NCI-H187 treated with DMSO at 0.1 percent for 48 hours (cell line): ENCODE measurements at places on chromosomes 3 and 15.

DNA sequence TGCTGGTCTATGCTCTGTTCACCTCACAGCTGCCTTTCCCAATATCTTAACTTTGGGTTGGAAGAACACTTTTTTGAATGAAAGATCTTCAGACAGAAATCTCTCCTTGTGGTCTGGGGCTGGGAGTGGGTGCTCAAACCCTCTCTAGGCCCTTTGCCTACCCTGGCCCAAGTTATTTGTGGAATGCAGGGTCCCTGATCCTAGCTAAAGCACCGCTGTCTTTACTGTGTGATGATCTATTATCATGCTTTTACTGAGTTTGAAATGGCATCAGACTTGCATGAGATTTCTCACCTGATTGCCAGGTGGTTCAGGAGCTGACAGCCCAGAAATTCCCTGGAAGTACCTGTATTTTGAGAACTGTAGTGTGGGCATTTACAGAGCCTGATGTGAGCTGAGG is 412.7 kb upstream of the ONECUT1 start:
- no peak for DNase-seq

DNA sequence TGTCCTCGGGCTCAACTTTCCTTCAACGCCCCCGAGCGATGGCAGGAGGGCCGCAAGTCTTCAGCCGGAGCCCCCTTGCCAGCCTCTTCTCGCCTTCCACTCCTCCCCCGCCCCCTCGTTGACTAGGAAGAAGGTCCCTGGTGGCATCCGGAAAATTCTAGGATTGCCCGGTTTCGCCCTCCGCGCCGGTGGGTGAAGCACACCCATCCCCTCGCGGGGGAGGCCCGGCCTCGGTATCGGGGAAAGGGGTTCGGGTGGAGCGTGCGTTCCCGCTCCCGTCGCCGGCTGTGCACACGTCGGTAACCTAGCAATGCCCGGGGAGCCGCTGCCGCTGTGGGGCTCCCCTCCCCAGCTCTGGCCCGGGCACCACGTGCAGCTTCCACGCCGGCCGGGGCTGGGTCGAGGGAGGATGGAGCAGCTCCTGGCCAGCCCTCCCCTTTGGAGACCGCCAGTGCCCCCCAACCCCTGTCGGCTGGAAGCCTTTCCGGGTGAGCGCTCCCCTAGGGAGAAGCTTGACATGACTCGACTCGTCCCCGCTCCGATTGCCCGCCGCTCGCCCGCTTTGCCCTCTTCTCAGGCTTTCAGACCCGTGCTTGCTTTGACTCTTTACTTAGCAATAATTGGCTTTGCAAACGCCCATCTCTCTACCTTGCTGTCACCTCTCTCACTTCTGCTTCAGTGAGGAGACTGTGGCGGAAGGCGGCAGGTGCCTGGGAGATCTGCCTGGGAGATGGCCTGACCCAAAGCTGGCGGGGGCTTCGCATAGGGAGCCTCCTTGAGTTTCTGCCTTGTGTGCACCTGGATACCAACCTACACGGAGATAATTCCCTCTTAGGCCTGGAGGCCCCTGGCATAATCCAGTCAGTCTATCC is 1.3 kb downstream of the CACNA1D start:
- peak; percentile 7 for DNase-seq

DNA sequence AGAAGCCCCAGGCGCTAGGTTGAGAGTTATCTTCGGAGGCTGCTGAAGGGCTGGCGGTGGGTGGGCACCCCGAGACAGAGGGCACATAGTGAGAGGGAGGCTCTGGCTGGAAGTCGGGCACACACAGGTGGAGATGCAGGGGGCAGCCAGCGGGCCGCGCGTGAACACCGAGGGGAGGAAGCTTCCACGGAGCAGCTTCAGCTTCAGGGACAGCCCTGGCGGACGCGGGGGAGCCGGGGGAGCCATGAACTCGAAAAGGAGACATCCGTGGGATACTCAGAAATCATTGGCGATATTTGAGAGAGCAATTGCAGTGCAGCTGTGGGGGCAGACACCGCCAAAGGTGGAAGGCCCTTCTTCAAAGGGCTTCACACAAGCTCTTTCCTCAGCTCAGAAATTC is 204.6 kb downstream of the ATP10A start:
- no peak for DNase-seq

GRCh38 chr3:25821746-25822573 is 32.1 kb downstream of the OXSM start:
- DNase-seq = no peak

DNA sequence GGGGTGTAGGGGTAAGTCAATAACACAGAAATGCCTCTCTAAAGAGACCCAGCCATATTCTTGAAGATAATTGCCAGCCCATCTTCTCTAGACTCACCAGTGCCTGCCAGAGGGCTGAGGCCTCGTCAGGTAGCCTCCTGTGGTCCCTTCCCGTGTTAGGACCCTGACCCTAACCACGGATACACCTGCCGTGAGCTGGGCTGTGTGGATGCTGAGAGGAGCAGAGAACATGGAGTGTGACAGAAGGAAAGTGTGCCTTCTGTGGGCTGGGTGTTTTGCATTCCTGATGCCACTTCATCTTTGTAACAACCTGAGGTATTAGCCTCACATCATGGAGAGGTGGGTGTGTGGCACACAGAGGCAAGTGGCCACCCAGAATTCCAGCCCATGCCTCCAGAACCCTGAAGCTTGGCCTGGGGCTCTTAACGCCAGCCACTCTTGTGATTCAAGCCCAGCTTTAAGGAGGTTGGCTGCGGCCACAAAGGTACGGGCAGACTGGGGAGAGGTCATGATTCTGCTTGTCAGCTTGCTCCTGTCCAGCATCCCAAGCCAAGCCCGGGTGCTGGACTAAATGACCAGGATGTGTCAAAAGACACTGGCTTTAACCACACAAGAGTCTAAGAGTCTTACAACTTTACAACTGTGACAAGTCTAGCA is 21.1 kb upstream of the ABTB1 start:
- no peak for DNase-seq

DNA sequence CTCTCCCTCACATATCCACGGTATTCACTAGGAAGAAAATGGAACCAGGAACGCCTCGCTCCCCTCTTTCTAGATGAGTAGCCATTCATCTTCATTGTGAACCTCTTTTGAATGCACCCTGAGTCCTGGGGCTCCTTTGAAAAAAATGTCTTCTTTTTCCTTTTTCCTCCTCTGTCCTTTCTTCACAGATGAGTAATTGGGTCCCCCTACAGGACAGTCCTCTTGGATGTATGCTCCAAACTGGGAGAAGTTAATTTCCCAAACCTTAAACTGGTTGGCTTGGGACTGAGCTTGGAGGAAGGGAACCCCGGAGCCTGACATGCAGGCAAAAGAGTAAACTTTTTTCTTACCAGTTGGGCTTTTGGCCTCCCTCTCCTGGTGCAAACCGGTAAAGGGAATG is 108.8 kb downstream of the DPH6 start:
- DNase-seq = no peak

DNA sequence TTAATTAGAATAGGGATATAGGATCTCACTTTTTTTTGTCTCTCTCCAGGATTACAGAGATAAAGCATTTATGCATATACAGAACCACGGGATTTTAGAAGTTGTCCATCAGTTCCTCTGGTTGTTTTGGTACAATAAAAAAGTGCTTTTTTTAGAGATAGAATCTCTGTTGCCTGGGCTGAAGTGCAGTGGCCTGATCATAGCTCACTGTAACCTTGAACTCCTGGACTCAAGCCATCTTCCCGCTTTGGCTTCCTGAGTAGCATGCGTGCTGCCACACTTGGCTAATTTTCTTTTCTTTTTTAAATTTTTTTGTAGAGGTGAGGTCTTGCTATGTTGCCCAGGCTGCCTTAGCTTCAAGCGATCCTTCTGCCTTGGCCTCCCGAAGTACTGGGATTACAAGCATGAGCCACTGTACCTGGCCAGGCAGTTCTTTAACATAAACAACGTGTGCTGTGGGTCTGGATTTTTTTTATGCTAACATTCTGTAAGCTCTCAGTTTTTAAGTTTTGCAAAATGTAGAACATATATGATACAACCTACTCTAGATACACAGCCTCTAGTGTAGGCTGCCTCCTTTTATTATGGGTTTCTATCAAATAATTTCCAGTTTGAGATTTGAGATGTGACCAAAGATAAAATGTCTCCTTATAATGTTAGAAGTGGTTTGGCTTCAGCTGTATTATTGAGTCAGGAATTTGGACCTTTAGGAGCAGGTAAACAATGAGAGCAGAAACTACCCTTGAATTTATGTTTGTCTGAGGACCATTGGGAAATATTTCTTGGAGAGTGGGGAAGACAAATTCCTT is 57.4 kb upstream of the ULK4 start:
- no peak for DNase-seq

DNA sequence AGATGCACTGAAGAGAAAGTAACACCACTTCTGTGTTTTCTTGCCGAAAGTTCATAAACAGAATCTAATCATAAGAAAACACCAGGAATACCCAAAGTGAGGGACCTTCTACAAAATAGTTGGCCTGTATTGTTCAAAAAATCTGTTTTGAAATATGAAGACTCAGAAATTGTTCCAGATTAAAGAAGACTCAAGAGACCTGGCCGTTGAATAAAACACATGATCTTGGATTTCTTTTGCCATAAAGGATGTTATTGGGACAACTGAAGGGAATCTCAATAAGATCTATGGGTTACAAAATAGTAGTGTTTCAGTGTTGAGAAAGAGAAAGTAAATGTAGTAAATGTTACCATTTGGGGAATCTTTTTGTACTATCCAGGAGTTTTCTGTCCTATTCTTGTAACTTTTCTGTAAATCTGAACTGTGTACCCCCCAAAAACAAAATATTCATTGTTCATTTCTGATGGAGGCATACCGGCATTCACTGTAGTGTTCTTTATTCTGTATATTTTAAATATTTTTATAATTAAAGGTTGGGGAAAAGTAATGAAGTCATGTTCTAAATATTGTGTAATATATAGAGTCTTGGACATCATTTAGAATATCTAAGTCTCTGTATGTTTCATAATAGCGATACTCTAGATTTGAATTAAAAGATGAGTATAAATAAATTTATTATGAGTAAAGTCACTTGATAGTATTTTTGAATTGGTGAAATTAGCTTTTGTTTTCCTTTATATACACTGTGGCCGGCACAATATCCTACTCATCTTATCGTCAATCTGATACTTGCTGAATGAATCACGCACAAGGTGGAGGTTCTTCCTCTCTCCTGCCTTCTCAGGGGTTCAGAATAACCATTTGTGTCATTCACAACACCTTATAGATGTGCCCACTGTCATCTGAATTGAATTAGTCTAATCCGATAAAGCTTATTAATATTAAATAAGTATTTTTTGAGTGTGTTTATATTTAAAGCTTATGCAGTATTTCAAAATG is 66.7 kb downstream of the TRAK1 start:
- DNase-seq = no peak

DNA sequence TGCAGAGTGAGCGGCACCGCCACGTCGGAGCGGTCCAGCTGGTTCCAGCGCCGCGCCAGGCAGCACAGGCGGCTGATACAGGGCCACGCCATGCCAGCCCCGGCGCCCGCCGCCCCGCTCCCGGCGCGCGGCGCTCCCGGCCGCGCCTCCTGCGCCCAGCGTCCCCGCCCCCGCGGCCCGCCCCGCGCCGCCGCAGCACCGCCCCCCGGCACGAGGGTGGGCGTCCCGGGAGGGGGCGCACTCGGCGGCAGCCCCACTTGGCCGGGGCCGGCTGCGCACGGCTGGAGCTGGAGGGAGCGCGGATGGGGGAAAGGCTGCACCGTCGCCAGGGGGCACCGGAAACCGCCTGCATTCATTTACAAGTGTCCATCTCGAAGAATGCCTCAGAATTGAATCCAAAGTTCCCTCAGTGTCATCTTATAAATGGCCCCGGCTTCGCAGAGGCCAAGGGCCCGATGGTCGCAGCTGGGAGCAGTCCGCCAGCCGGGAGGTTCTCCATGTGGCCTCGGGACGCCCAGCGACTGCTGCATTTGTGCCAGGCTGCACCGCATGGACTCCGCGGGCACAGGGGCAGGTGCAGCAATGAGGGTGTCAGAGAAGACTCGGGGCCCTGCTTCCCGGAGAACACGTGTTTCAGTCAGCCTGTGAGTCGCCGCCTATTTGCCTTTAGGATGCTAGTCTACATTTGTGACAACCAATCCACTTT is at the start of gene MAP6D1:
Gene MAP6D1 (minus strand): TSS at position 122 of the 706 bp plus-strand sequence. CDS start 30 bp downstream, at position 92.
- DNase-seq = no peak

- DNase-seq = no peak
Measured at GRCh38 chr15:41557673-41558399, 1.2 kb upstream of the TYRO3 start.

- DNase-seq = no peak
Measured at GRCh38 chr3:42151596-42152168, 60.5 kb downstream of the TRAK1 start.

DNA sequence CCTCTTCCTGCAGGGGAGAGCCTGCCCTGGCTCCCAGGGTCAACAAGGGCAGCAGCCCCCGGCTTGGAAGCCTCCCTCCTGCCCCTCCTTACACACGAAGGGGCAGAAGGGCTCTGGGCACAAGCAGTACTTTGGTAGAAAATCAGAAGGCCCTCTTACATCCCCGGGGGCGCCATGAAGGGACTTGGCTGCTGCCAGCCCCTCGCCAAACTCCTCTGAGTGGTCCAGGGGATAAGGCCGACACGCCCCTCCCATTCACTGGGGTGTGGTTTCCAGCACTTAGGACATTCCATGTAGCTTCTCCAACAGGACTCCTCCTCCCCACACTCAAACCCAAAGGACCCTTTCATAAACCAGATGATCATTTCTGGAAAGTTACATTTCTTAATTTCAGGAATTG is 1.2 kb upstream of the ST8SIA2 start:
- no peak for DNase-seq

GRCh38 chr3:38251197-38251596 is 14.4 kb upstream of the SLC22A13 start:
- DNase-seq = no peak

- no peak for DNase-seq
Measured at GRCh38 chr3:128372707-128373533, 93.8 kb downstream of the DNAJB8 start.

GRCh38 chr15:71781179-71781964 is 29.0 kb upstream of the NR2E3 start:
- DNase-seq = no peak

DNA sequence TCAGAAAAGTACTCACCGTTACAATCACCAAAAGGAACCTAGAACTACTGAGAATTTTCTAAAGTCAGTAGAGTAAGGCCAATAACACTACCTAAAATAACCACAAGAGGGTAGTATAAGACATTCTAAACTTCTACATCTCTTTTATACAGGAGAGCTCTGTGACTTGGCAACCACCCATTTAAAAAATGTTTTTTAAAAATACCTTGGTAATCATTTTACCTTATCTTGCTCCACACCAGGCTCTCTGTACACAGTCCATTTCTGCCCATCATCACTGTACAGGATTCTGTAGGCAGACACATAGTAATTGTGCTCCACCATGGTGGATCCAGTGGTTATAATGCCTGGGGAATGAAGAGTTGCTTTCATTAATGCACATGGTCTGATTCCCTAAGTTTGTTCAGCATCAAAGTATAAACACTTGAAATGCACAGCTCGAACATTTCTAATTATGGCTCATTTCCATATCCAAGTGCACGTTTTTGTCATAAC is 54.5 kb downstream of the ST3GAL6 start:
- DNase-seq = peak; percentile 24

GRCh38 chr3:32897001-32897601 is 54.3 kb upstream of the CCR4 start:
- DNase-seq = no peak

GRCh38 chr3:102979191-102979590 is 544.4 kb downstream of the ZPLD1 start:
- DNase-seq = no peak

GRCh38 chr3:61602466-61602865 is 41.1 kb downstream of the PTPRG start:
- DNase-seq = no peak
